CD8-positive, alpha-beta memory T cell (primary cell): ENCODE measurements at places on chromosomes 6 and 20. TPM values are rescaled to one million over a fixed set of nuclear protein-coding genes. Genes with fewer than 3 reads are reported as not detected.

GRCh38 chr20:55437798-55438415, 567.4 kb downstream of the CBLN4 start:
- no peaks in the 10 kb centered on the region for H3K4me1 ChIP-seq
- no peaks in the 10 kb centered on the region for H3K36me3 ChIP-seq
- H3K27me3 ChIP-seq, result no peaks in the 10 kb centered on the region

GRCh38 chr6:42086046-42087035, 36.0 kb downstream of the TAF8 start:
- no peak for DNase-seq
- H3K27me3 ChIP-seq, result no peaks in the 10 kb centered on the region

GSTA2 gene
- total RNA-seq, result not detected

CCND3 gene
- 283 TPM for total RNA-seq

GRCh38 chr6:63795006-63795405, 159.4 kb downstream of the PHF3 start:
- H3K4me3 ChIP-seq, result no peak overlapping the region
- H3K36me3 ChIP-seq, result no peaks in the 10 kb centered on the region
- no peak for DNase-seq
- H3K27me3 ChIP-seq, result no peaks in the 10 kb centered on the region
- H3K27ac ChIP-seq, result no peak overlapping the region

DNA sequence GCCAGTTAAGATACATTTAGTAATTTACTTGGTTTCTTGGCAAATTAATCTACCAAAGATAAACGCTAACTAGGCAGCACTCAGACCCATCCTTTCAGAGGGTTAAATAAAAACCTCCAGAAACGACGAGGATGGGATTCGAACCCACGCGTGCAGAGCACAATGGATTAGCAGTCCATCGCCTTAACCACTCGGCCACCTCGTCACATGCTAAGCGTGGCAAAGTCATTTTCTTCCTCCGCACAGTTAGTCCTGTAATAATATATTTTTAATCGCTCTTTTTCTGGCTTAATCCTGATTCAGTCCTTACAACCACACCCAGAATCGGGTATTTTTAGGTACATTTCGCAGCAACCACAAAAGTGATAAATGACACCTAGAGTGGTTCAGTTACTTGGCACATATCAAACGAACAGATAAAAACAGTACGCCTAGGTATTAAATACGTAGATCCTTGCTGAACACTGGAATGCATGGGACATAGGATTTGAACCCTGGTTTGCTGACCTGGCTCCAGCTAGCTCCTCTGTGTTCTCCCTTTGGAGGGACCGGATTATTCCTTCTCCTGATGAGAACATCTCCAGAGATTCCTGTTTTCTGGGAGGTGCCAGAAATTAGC, 71.6 kb downstream of the GPX5 start:
- no peaks in the 10 kb centered on the region for H3K27me3 ChIP-seq
- no peaks in the 10 kb centered on the region for H3K4me1 ChIP-seq
- H3K27ac ChIP-seq, result no peak overlapping the region
- no peaks in the 10 kb centered on the region for H3K36me3 ChIP-seq
- DNase-seq, result no peak

DNA sequence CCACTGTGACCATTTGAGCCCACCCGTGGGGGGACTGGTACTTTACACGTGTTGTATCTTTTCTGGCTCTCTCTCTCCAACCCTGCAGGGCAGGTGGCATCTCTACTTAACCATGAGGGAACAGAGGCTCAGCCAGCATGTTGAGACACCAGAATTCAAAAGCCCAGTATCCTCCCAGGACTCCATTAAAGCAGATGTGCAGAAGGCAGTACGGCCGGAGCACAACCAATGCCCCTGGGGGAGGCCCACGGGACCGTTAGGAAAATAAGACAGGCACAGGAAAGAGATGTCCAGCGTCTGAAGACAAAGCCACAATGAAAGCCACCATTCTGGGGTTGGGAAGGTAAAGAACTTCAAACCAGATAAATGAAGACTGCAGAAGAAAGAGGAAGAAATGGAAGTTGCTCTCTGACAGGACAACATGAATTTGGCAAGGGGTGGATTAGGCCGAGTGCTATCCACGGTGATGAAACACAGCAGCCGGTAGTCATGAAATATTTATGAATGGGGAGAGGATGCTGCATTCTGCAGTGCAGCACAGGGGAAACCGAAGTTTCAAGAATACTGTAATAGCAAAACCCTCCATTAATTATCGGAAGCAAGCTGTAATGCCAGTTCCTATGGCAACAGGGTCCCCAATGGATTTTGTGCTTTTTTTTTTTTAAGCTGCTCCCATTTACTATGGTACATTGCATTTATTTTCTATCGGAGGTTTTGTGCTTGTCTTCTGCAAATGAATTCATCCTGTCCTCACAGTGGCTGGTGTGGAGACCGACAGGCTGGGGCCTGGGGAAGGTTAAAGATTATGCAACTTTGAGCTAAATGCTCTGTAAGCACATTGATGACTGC, 179.4 kb downstream of the NRN1 start:
- H3K27ac ChIP-seq, result no peak overlapping the region
- no peaks in the 10 kb centered on the region for H3K36me3 ChIP-seq
- H3K27me3 ChIP-seq, result no peaks in the 10 kb centered on the region
- no peak overlapping the region for H3K4me3 ChIP-seq
- DNase-seq, result no peak

- H3K27me3 ChIP-seq, result no peaks in the 10 kb centered on the region
- DNase-seq, result no peak
- no peak overlapping the region for H3K4me3 ChIP-seq
- no peaks in the 10 kb centered on the region for H3K4me1 ChIP-seq
- H3K27ac ChIP-seq, result no peak overlapping the region
- H3K36me3 ChIP-seq, result no peaks in the 10 kb centered on the region
Observed at GRCh38 chr20:12941025-12941424, 67.7 kb upstream of the SPTLC3 start.

DNA sequence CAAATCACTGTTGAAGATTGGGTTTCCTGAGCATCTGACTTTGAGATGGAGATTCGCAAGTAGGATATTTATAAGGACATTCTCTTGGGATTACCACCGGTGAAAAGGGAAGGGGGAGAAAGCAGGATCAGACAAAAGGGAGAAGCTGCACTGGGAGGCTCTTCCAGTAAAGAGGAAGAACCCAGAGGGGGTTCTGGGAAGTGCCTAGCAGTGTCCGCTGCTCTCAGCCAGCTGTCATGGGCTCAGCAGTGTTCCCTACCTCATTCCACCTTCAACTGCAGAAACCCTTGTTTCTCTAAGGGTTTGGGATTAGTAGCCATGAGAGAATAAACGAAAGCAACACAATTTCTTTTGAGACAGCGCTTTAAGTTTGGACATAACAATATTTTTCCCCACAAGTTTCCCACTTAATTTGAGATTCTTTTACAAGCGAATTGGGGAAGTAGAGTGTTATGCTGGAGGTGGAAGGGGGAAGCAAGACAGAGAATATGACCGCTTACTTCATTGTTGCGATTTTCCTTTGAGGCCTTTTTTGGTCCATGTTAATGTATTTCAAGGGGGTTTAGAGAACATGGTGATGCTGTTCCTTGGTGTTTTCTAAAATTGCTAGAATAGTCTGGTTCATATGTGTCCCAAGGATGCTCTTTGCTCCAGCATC, 154.5 kb upstream of the SCGN start:
- no peak overlapping the region for H3K4me3 ChIP-seq
- no peaks in the 10 kb centered on the region for H3K36me3 ChIP-seq
- no peak overlapping the region for H3K27ac ChIP-seq
- H3K4me1 ChIP-seq, result no peaks in the 10 kb centered on the region

- H3K4me3 ChIP-seq, result no peak overlapping the region
- no peak overlapping the region for H3K27ac ChIP-seq
- peaks cover 87% of the 10 kb centered on the region for H3K4me1 ChIP-seq
- no peaks in the 10 kb centered on the region for H3K36me3 ChIP-seq
- H3K27me3 ChIP-seq, result no peaks in the 10 kb centered on the region
Observed at GRCh38 chr20:53839423-53840176, 230.8 kb downstream of the BCAS1 start.

DNA sequence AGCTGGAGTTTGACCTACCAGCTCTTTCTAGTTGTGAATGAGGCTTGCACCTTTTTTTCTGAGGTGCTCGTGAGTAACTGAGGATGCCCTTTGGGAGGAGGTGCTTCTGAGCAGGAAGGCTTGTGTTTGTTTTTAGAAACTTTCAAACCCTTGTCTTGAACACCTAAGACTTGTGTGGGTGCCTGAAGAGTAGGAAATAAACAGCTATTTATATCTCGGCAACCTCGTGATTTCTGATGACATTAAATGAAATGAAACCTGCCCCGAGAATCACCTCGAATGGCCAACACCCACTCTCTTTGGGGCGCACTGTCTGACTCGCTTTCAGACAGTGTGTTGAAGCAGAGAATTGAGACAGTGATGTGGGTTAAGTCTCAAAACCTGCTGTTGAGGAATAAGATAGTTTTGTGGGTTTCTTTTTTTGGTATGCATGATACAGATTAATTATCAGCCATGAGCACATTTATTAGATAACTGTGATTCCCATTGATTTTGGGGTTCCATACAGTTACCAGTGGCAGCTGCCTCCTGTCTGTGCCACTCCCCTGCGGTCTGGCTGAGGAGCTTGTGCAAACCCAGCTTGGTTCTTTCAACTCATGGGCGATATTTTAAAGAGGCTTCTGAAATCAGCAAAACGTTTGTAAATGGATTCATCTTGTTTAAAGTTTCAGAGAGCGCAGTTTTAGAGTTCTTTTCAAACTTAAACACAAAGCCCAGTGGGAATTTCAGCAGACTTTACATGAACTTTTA, 8.4 kb downstream of the IRF4 start:
- no peak for DNase-seq
- H3K27me3 ChIP-seq, result no peaks in the 10 kb centered on the region
- no peak overlapping the region for H3K27ac ChIP-seq
- H3K36me3 ChIP-seq, result no peaks in the 10 kb centered on the region

GRCh38 chr6:133697666-133698065, 191.2 kb upstream of the TCF21 start:
- no peaks in the 10 kb centered on the region for H3K36me3 ChIP-seq
- H3K4me3 ChIP-seq, result no peak overlapping the region
- no peak for DNase-seq
- H3K4me1 ChIP-seq, result no peaks in the 10 kb centered on the region
- H3K27me3 ChIP-seq, result no peaks in the 10 kb centered on the region

PI3 gene
- total RNA-seq, result 0.42 TPM

MMP24 gene
- not detected for total RNA-seq

TRIM38 gene
- total RNA-seq, result 10.8 TPM

- no peak overlapping the region for H3K4me3 ChIP-seq
- no peak for DNase-seq
- H3K27ac ChIP-seq, result no peak overlapping the region
- H3K27me3 ChIP-seq, result no peaks in the 10 kb centered on the region
Observed at GRCh38 chr6:155387481-155387880, 68.2 kb downstream of the NOX3 start.

AFG1L gene
- total RNA-seq, result 4.4 TPM

PTK7 gene
- total RNA-seq, result 1.6 TPM

DNA sequence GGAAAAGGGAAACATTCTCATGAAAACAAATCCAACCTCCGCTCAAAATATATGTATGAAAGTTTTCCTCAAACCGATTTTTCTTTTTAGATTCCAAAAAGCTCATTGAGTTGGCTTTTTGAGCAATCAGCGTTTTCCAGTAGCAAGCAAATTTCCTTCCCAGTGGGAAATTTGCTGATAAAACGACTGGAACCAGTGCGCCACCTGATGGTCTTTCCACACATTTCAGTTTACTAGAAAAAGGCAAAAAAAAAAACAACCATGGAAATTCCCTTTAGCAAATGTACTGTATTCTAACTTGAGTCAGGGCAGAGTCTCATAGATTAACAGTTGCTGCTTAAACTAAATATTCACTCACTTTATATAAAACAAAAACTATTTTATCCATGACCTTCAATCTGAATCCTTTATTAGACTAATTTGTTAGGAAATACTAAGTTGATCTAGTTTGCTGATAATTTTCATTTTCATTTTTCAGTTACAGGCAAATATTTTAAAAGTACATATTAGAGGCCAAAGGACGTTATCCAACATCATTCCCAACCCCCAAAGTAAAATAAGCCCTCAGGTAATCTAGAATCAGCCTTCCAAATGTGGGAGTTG, 271.5 kb downstream of the FOXA2 start:
- DNase-seq, result no peak
- H3K27ac ChIP-seq, result no peak overlapping the region
- no peak overlapping the region for H3K4me3 ChIP-seq
- no peaks in the 10 kb centered on the region for H3K4me1 ChIP-seq
- no peaks in the 10 kb centered on the region for H3K36me3 ChIP-seq
- no peaks in the 10 kb centered on the region for H3K27me3 ChIP-seq

ARFGEF3 gene
- 0.11 TPM for total RNA-seq

GRCh38 chr20:64080813-64081623, 1.1 kb downstream of the OPRL1 start:
- peaks cover 36% of the 10 kb centered on the region for H3K4me1 ChIP-seq
- no peak overlapping the region for H3K4me3 ChIP-seq
- no peaks in the 10 kb centered on the region for H3K27me3 ChIP-seq
- DNase-seq, result no peak

GRCh38 chr6:115573861-115574260, 486.8 kb downstream of the FRK start:
- H3K36me3 ChIP-seq, result no peaks in the 10 kb centered on the region
- no peaks in the 10 kb centered on the region for H3K27me3 ChIP-seq
- H3K4me1 ChIP-seq, result no peaks in the 10 kb centered on the region
- H3K4me3 ChIP-seq, result no peak overlapping the region
- no peak overlapping the region for H3K27ac ChIP-seq

COL19A1 gene
- 0.07 TPM for total RNA-seq
